ENCODE measurements at places on chromosomes 4 and X.
A peak's percentile ranks its signal among the peaks of the same experiment; 100 is the strongest.

GRCh38 chrX:1164322-1165288 is 47.8 kb downstream of the CRLF2 start:
- no peak for DNase-seq

DNA sequence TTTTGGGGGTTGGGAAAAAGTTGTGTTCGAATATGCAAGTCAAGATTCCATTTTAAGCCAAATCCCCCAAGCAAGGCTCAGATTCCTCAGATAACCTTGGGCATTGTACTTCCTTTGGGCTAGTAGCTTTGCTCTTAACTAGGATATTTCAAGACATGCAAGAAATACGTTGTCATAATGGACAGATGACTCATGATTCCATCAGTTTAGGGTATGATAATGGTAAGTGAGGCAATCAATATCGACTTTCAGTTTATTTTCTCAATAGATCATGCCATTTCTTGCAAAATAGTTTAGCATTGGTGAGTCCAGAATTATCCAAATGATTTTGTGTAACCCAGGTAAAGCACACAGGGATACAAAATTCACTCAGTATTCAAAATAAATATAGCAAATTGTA is 25.4 kb downstream of the CFAP299 start:
- DNase-seq = no peak

GRCh38 chr4:3857269-3857926 is 91.2 kb downstream of the ADRA2C start:
- no peak for DNase-seq

DNA sequence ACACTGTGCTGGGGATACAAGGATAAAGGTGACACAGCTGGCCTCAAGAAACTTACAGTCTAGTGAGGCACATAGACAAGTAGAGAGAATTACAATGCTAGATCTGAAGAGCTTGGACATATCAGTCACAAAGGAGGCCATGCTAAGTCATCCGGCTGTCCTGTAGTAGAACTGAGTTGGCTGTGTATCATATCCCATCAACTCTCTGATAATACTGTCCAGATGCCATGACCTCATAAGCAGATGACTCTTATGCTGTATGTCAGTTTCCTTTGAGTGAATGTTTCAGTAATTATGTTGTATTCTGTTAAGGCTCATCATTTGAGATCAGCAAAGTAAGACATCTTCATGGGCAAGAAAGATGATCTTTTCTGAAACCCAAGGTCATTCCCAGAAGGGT is 442.9 kb downstream of the MID1IP1 start:
- DNase-seq = no peak

DNA sequence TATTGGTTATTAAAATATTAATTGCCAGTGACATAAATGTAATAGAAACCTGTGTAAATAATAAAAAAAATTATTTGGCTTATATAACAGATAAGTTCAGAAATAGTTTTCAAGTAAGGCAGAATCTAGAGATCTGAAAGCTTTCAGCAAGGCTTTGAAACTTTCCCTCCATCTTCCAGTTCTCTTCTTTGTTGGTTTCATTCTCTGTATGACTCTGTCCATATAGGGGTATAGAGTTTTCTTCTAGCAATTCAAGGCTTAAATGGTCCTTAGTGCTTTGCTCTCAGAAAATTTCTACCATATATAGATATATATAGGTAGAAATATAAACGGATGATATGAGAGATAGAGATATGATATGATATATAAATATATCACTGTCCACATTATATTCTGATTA is 160.5 kb upstream of the GABRA2 start:
- DNase-seq = no peak

GRCh38 chr4:155906554-155907247 is 3.2 kb downstream of the TDO2 start:
- DNase-seq = peak; percentile 19

DNA sequence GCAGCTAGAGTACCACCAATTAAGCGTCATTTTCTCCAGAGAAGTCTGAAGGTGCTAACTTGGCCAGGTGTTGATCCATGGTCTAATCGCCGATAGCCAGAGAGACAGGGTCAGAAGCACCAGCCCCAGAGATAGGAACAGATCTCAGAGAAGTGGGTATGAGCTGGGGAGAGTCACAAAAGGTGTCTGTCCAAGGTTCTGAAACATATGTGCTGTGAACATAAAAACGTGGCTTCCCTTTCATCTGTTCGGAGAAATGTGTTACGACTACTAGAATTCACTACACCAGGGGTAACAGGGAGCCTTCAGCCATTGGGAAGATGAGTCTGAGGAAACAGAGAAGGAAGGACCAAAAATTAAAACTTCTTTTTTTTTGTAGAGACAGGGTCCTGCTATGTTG is 91.3 kb downstream of the FBXL5 start:
- DNase-seq = no peak

GRCh38 chrX:19040373-19040772 is 56.5 kb upstream of the PHKA2 start:
- no peak for DNase-seq

GRCh38 chrX:48910926-48911411 is 477 bp downstream of the SLC35A2 start:
- DNase-seq = no peak

Measured in lower leg skin (tissue), 4 donors.